ENCODE measurements at places on chromosomes 5 and 9. TPM values are rescaled to one million over a fixed set of nuclear protein-coding genes. Genes with fewer than 3 reads are reported as not detected.
A peak's percentile ranks its signal among the peaks of the same experiment; 100 is the strongest.

LRRTM2 gene
- total RNA-seq, result not detected

GMCL2 gene
- not detected for total RNA-seq

C6 gene
- total RNA-seq, result 0.45 TPM

DNA sequence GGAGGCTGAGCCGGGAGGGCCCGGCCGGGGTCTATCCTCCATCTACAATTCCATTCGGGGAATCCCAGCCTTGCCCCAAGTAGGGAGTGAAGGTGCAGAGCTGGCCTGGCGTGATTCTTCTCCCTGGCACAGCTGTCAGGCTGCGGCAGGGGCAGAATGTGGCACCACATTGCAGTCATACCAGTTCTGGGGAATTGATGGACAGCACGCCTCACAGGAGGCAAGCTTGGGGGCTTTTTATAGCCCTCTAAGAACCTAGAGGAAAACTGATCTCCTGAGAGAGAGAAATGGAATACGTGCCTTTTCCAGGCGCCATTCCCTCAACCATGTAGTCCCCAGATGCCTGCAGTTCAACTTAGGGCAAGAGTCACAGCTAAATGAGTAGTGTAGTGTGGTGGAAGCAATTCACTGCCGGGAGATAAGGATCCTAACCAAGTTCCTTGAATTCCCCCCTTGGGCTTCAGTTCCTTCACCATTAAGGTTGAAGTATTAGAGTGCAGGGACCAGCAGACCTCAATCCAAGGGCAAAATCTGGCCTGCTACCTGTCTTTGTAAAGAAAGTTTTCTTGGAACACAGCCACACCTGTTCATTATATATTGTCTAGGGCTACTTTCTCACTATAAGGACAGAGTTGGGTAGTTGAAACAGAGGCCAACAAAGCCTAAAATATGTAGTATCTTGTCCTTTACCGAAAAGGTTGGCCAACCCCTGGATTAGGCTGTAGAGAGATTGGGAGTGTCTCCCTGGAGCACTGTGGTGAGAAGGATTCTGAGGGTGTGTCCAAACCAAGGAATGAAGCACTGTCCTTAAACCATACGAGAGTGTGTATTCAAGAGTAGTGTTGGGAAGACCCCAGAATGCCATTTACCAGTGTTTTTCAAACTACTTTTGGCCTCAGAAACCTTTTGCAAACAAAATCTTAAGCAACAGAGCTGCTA lies 10.6 kb downstream of the AFAP1L1 start:
- no peak overlapping the region for H3K27ac ChIP-seq
- no peaks in the 10 kb centered on the region for H3K36me3 ChIP-seq
- peaks cover 1% of the 10 kb centered on the region for H3K27me3 ChIP-seq
- no peak for DNase-seq

- peak overlapping the region; percentile 65 for H3K27ac ChIP-seq
- H3K36me3 ChIP-seq, result no peaks in the 10 kb centered on the region
- H3K4me3 ChIP-seq, result no peak overlapping the region
Measured at GRCh38 chr9:72524820-72525540, 3.6 kb downstream of the TMC1 start.

GRCh38 chr9:8857068-8857925 lies 1057.7 kb upstream of the DMAC1 start:
- no peak overlapping the region for H3K27ac ChIP-seq
- no peak overlapping the region for H3K4me3 ChIP-seq
- H3K4me1 ChIP-seq, result no peaks in the 10 kb centered on the region
- H3K27me3 ChIP-seq, result peaks cover 4% of the 10 kb centered on the region
- H3K36me3 ChIP-seq, result no peaks in the 10 kb centered on the region

GRCh38 chr9:124762633-124763032 lies 8.5 kb downstream of the NR6A1 start:
- no peak overlapping the region for H3K27ac ChIP-seq
- H3K27me3 ChIP-seq, result no peaks in the 10 kb centered on the region
- no peak overlapping the region for H3K4me3 ChIP-seq
- no peaks in the 10 kb centered on the region for H3K36me3 ChIP-seq
- no peak for DNase-seq

- no peaks in the 10 kb centered on the region for H3K27me3 ChIP-seq
- no peak overlapping the region for H3K4me3 ChIP-seq
- DNase-seq, result no peak
- H3K27ac ChIP-seq, result no peak overlapping the region
- H3K36me3 ChIP-seq, result no peaks in the 10 kb centered on the region
- H3K4me1 ChIP-seq, result no peaks in the 10 kb centered on the region
Measured at GRCh38 chr5:100560860-100561259, 25.7 kb downstream of the FAM174A start.
